Stimulated activated CD4-positive, alpha-beta T cell treated with anti-CD3 and anti-CD28 coated beads, Interleukin-4, amount 100 ng/mL, for 4 hours (primary cell): ENCODE measurements at places on chromosomes 2 and 18.

- no peak for DNase-seq
These were observed 132.0 kb downstream of the CALCRL start for GRCh38 chr2:187316040-187316439.

DNA sequence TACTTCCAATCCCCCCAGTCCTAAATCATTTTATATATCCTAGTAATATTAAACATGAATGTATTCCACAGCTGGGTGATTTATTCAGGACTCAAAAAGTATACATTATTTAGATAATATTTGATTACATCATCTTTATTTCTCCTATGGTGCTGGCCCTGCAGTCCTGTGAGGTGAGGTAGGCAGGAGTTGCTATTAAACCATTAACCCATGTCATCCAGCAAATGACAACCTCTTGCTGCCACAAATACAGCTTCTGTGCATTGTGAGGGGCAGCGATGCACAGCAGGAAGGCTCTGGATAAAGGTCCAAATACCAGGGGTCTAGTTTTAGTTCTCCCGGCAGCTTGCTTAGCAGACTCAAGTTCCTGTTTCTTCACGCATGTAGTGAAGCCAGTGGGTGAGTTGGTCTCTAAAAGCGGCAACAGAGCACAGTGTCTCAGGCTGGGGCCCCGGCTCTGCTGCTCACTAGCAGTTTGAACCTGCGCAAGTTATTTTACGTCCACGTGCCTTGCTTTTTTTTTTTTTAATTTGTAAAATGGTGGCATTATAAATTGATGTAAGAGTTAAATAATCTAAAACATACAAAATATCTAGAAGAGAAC is 36.1 kb downstream of the INSIG2 start:
- DNase-seq, result no peak

DNA sequence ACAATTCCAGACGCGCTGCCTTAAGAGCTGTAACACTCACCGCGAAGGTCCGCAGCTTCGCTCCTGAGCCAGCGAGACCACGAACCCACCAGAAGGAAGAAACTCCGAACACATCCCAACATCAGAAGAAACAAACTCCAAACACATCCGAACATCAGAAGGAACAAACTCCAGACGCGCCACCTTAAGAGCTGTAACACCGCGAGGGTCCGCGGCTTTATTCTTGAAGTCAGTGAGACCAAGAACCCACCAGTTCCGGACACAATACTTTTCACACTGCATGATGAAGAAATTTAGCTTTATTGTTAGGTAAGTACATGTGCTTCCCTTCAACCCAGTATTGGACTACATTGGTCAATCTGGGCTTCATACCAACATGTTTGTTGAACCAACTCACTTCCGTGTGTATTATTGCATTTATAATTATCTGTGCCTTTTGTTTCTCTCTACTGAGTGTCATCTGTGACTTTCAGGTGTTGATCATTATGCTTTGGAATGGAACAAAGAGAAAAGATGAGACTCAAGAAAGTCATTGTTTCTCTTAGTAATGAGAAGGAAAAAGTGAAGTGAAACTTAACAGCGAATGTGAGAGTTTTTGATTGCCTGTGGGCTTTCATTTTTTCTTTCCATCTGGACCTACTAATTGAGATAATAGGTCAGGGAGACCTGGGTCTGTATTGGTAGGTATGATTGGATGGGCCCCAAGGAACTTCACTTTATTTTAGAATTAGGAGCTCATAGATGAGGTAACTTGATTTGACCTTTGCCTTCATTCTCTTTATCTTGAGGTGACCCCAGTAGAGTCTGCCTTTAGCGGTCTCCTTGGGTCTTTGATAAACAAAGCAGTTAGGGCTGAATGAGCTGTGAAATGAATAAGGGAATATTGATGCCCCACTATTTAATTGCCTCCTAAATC is 76.1 kb upstream of the CAVIN2 start:
- DNase-seq, result no peak

- no peak for DNase-seq
These were observed 571.2 kb upstream of the ACVR2A start for GRCh38 chr2:147273628-147274027.

GRCh38 chr18:48290162-48290926 is 118.8 kb downstream of the ZBTB7C start:
- no peak for DNase-seq

DNA sequence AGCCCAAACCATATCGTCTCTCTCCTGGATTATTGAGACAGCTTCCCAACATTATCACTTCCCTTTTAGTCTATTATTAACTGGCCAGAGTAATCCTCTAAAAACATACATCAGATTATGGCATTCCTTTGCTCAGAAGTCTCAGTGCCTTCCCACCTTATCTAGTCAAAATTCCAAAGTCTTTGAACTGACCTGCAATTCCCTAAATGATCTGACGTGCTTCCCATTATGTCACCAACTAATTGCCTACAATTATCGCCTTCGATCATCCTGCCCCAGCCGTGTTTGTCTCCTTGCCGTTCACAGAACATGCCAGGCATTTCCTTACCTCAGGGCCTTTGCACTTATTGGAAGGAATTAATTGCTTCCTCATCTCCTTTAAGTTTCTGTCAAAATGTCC is 332.4 kb downstream of the IRS1 start:
- DNase-seq, result no peak

DNA sequence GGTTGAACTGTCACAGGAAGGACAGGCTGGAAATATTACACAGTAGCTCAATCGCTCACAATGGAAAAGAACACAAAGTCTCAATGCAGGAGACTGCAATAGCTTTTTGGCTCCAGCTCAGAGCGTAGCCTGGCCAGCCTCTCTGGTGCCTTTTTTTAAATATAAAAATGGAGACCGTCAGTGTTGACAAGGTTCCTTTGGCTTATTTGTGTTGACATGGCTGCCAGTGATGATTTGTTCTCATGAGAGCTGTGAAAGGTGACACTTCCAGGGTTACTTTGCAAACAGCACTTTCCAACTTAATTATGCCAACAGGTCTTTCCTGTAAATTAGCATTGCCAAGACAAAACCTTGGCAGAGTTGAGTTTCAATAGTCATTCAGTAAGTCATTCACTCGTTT is 70.8 kb downstream of the KCNE4 start:
- DNase-seq, result no peak

GRCh38 chr18:60100778-60101177 is 201.0 kb downstream of the PMAIP1 start:
- DNase-seq, result no peak

DNA sequence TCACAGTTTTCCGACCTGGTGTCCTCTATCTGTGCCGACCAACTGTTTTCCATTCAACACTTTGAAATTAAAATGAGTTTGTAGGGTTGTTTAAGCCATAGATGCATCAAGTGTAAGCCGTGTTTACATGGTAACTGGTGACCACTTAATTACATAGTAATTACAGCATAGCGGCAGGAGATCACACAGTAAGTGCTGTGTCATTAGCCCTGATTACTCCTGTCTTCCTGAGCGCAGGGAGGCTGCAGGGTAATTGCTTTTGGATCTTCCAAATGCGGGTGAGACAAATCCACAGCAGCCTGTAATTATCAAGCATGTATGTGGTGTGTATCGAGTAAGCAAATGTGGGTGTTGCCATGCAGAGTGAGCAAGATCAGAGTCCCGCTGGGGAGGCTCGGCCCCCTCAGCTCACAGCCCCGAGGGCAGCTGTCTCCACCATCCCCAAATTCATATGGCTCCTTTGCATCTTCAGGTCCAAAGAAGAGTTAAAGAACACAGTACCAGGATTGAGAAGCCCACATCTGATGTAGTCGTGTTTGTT is 71.5 kb upstream of the HDAC4 start:
- DNase-seq, result no peak

GRCh38 chr2:82342356-82342755 is 2037.8 kb upstream of the LRRTM1 start:
- no peak for DNase-seq

GRCh38 chr2:86697551-86698104 is 22.5 kb upstream of the RMND5A start:
- DNase-seq, result no peak

DNA sequence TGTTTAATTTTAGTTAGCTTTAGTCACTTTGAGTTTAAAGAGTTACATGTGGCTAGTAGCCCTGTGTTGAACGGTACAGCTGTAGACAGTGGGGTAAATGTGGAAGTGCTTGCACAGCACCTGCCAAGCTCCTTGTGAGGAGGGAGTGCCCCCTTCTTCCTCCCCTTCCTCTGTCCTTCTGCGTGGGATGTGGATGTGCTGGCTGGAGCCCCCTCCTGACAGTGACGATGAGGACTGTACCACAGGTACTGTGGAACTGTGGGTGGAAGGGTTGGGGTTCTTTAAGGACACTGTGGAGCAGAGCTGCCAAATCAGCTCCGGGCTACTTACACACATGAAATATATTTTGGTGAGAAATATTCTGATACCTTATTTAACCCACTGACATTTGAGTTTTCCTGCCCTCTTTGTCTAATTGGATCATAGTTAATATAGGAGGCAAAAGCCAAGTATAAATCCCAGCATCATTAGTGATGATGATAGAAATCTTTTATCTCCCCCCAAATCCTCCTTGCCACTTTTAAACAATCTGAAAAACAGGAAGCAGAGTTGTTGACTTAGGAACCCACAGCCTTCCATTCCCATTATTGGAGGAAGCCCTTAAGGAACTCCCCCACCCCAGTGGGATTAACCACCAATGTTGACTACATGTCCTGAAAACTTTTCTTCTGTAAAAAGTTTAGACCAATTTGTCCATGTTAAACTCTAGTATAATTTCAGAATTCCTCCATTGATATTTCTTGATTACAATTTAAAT is 181.3 kb downstream of the PTPRM start:
- no peak for DNase-seq

- no peak for DNase-seq
These were observed 235.6 kb upstream of the EPHA4 start for GRCh38 chr2:221807706-221808105.

GRCh38 chr2:187917535-187917934 is 363.3 kb upstream of the TFPI start:
- DNase-seq, result no peak

DNA sequence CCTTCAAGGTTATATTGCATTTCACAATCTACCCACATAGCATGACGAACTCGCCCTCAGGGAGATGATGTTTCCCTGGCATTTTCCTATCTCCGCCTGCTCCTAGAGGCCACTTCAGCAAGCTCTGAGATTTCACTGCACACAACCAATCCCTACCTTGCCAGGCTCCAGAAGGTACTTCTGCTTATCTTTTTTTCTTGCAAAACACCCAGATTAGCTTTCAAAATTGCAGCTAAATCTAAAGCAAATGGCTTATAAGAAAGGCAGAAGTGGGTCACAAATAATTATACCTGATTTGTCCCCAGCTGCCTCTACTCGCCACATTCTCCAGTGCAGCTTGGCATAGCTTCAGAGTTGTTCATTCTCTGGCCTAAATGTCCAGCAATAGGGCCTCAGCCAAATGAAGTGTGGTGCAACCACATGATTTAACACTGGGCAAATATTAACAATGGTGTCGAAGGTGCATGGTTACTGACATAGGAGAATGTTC is 32.4 kb upstream of the MRPL19 start:
- DNase-seq, result no peak

- no peak for DNase-seq
These were observed 378.4 kb upstream of the NRXN1 start for GRCh38 chr2:51410331-51410730.

DNA sequence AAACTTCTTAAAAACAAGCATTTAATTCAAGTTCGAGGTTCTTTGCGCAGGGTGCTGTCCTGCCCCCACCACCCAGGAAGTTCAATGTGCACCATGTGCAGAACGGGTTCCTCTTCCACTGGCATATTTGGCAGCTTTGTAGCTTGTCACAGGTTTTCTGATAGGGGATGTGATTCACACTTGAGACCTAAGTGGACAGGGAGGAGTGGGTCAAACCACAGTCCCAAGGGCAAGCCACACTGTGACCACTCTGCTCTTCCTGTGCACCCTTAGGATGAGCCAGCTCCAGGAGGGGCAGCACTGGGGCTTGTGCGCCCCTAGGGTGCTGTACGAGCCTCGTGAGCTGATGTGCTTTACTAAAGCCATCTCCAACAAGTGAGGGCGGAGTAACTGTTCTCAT is 82.5 kb downstream of the TGFA start:
- DNase-seq, result no peak

DNA sequence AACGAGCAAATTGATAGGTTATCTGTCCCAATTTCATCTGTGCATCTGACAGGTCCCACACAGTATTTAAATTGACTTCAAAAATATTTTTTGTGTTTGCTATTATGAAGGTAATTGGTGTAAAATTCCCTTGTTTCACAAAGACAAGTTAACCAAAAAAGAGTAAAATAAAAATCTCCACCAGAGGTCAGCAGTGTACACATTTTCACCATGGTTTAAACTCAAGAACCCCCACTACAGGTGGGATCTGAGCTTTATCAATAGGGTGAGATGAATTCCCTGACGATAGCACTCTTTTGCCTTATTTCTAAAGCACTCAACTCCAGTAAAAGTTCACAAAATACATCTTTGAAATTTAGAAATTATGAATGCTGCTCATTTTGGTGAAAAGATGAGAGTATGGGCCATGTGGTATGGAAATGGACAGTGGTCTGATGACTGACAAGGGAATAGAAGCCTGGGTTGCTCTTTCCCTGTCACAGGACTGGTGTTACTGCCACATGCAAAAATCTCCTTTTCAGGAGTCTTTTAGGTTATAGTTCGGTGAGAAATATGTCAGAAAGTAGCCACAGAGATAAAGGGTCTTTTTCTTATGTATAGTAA is 68.0 kb downstream of the SERPINB8 start:
- no peak for DNase-seq

DNA sequence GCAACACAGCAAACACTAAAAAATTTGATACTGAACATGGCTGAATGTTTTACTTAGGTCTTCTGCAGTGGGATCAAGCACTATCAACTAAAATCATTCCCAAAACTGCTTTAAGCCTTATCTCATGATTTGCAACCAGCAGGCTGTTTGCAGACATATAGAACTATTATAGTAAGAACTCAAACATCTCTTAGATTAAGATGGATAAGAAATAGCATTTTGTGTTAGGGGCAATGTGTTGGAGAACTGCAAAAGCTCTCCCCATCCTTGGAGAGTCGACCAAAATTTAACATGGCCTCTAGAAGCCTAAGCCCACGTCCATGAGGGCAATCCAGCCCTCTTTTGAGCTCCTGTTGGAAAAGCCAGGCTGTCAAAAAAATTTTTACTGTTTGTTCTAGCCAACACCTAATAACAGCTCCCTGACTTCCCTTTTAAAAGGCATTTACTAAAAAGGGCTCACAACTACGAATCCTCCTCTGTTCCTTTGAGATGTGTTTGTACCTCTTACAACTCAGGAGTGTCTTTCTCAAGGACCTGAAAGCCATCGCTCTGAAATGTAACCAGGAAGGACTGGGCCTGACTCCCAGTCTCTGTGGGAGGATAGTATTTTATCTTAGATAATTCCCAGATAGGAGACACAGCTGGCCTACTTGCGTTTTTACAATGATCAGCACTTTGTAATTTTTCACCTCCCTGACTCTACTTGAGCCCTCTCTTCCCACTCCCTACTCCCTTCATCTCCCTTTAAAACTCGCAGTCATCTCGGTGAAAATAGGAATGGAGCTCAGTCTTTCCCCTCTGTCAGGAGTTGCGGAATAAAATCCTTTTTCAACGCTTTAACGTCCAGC is 1.4 kb downstream of the KRCC1 start:
- no peak for DNase-seq
